ENCODE measurements at places on chromosomes 2 and 18.

DNA sequence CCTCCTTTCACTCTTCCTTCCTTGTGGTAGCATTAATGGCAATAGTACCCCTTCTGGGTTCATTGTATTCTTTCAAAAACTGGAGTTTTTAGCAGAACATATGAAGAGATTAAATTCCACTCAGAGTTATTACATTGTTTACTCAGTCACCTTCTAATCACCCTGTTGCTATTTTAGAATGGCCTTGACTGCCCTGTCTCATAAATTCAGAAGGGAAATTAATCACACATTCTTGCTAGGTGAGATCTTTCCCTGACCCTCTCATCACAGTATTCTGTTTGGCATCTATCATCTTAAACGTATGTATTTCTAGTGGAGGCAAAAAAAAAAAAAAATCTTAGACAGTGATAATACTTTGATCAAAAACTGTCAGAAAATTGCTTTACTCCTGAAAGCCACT, 760.4 kb downstream of the ADCYAP1 start:
- DNase-seq = no peak

- no peak for DNase-seq
These were observed 162.8 kb downstream of the SMAD2 start for GRCh38 chr18:47767699-47768098.

DNA sequence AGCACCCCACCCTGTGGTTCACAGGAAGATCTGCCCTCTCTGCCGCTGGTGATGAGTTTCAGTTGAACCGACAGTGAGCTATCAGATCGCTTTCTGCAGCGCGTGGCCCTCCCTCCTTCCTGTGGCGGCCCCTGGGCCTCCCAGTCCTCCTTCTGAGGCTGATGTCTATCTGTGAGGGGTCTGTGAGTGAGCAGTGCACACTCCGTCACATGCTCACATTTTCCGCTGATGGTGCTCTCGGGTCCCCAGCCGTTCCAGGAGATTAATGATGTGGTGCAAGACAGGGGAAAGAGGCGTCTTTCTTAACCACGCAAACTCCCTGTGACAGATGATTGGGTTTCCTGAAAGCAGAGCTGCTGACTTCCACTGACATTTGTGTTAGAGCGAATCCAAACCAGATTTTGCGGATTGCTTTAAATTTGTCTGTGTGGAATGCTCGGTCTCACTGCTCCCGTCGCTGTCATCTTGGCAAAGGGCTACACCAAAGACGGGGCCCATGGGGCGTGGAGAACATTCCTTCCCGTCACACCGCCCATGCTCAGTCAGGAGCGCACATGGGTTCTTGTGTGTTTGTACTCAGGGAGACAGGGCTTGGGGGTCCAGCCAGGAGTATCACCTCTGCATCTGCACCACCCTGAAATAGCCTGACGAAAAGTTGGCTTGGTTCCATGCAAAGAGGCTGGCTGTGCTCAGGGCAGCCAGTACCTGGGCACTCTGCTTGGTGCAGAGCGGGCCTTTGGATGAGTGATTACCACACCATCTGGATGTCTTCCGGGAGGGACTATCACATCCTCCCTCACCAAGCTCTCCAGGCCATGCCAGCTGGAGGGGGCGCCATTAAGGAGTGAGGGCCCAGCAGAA, 154.7 kb upstream of the HS6ST1 start:
- DNase-seq = no peak

- DNase-seq = no peak
These were observed 106.2 kb downstream of the CCDC141 start for GRCh38 chr2:178943745-178944144.

DNA sequence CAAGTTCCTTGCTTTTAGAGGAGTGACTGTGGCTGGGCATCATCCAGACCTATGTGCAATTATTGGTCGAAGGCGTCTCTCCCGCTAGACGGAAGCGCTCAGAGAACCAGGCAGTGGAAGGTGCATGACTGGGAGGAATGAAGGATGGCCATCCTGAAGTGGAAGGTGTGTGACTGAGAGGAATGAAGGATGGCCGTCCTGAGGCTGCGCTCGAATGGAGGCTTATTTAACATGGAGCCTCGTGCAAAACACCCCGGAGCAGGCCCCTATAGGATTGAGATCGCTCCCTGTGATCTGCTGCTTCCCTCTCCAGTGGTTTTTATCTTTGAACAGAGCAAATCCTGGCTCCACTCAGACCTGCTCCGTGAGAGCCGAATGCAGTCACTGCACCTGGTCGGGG, 140.2 kb upstream of the ID2 start:
- DNase-seq = no peak
